ENCODE measurements at places on chromosomes 7 and 10.

- DNase-seq: no peak
These were observed 31.6 kb upstream of the KCNIP2 start for GRCh38 chr10:101875068-101875688.

- DNase-seq: peak; percentile 9
These were observed 347.4 kb downstream of the RPS24 start for GRCh38 chr10:78381107-78381506.

GRCh38 chr10:29344073-29344820, 55.4 kb downstream of the LYZL1 start:
- no peak for DNase-seq

- DNase-seq: no peak
These were observed 39.8 kb downstream of the SLC35B4 start for GRCh38 chr7:134276951-134277350.

- no peak for DNase-seq
These were observed 804 bp downstream of the TMEM106B start for GRCh38 chr7:12211711-12212485.

GRCh38 chr7:51256209-51256781, 60.3 kb downstream of the COBL start:
- DNase-seq: no peak

DNA sequence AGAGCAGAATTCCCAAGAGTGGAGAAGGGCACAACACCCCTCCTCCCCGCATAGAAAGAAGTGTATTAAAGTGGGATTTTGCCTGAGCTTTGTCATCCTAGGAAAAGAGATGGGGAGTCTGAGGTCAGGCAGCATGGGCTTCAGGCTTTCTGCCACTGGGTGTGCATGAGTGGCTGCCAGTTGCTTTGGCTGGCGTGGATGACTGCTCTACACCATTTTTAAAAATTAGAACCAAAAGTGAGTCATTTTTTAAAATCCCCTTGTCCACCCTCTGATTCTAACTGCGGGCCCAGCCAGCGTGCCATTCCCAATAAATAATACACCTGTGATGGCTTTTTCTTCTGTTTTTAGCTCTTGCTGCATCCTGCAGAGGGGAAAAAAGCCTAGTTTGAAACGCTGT, 13.4 kb downstream of the SLC29A3 start:
- no peak for DNase-seq

DNA sequence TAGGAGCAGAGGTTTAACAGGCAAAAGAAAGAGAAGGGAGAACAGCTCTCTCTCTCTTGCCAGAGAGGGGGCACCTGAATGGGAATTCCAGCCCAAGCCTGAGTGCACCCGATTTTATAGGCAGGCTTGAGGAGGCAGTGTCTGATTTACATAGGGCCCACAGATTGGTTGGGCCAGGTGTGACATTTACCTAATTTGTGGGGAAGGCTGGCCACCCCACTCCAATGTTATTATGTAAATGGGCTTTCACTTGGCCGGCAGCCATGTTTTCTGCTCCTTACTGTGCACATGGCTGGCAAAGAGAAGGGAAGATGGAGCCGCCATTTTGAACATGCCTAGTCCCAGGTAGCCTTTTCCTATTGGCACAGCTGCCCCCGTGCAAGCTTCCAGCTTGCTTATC, 735.5 kb upstream of the AUTS2 start:
- no peak for DNase-seq

GRCh38 chr7:25031007-25031406, 51.0 kb upstream of the OSBPL3 start:
- peak; percentile 10 for DNase-seq

GRCh38 chr7:13981070-13981469, 8.4 kb downstream of the ETV1 start:
- no peak for DNase-seq

DNA sequence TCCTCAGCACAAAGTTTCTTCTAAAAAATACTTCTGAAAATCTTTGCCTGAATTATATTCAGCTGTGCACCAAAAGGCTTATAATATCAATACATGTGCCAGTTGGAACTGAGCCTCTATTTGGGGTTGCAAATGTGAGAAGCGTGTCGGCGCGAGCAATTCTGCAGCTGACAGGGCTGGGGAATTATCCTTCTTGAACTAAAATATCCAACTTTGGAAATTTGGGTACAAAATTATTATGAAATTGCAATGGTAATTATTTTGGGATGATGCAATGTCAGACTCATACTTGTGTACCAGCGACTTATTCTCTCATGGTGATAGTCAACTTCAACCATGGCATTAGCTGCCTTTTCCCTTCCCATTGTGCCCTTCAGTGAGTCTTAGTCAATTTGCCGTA, 507.0 kb upstream of the KLF6 start:
- no peak for DNase-seq

- no peak for DNase-seq
These were observed 67.5 kb downstream of the DNAJB9 start for GRCh38 chr7:108637049-108637621.

GRCh38 chr10:18822156-18822555, 162.9 kb downstream of the ARL5B start:
- no peak for DNase-seq

GRCh38 chr7:41744161-41744560, 41.3 kb upstream of the INHBA start:
- DNase-seq: no peak

GRCh38 chr10:7788639-7789286, 786 bp downstream of the ATP5F1C start:
- no peak for DNase-seq

DNA sequence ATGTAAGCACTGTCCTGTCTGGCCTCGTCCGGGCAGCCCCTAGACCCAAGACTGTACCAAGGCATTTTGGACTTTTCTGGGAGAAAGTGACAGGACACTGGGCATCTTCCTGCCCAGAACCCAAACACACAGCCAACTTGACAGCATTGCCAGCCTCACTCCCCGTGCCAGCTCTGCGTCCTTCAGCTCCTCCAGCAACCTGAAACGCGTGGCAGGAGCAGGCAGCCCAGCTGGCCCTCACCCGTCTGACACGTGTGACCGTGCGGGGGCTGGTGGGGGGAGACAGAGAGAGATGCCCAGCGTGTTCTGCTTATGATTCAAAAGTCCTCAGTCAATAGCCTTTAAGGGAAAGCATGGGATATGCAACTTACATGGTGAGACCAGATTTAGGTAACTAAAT, 50.3 kb upstream of the SLC29A3 start:
- no peak for DNase-seq

DNA sequence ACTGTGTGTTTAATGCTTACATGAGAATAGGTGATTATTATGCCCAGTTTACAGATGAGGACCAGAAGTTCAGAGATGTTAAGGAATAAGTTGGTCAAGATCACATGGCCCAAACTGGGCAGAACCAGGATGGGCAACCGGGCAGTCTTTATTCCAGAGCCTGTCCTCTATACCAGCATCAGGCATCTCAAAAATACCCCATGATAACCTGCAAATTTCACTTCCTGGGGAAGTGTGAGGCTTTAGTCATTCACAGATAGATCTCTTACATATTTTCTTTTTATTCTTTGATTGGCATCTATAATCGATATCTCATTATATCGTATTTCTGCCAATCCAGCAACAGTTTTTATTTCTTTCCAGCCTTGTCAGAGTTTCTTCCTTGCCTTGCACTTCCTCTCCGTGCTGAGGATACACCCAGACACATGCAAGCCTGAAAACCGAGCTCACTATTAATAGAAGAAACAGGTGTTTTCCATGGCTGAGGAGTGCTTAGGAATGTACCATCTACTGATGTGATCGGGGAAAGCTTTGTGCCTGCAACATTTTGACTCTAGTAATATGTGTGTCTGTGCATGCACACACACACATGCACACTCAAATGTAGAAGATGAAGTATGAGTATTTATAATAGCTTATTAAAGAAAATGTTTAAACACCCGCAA, 82.4 kb downstream of the CREM start:
- DNase-seq: no peak

- no peak for DNase-seq
These were observed 555.0 kb downstream of the TNS3 start for GRCh38 chr7:47026780-47027361.

GRCh38 chr10:6035931-6036575, 26.1 kb downstream of the IL2RA start:
- peak; percentile 13 for DNase-seq

- DNase-seq: no peak
These were observed 163.3 kb upstream of the GLI3 start for GRCh38 chr7:42400211-42400772.

GRCh38 chr10:70905071-70906021, 17.0 kb upstream of the PCBD1 start:
- DNase-seq: no peak

DNA sequence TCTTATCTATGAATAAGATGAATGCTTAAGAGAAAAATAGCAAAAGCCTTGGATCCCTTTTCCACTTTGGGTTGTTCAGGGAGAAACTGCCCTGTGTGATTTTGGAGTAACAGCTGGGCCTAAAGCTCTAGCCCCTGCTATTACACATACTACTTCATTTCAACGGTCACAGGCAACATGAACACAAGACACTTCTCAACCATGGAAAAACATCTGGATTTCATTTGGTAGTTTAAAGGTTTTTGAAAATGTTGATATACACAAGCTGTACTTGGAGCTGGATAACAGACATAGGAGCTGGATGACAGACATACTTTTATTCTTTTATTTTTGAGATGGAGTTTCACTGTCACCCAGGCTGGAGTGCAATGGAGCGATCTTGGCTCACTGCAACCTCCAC, 2.7 kb upstream of the CHUK start:
- DNase-seq: no peak

DNA sequence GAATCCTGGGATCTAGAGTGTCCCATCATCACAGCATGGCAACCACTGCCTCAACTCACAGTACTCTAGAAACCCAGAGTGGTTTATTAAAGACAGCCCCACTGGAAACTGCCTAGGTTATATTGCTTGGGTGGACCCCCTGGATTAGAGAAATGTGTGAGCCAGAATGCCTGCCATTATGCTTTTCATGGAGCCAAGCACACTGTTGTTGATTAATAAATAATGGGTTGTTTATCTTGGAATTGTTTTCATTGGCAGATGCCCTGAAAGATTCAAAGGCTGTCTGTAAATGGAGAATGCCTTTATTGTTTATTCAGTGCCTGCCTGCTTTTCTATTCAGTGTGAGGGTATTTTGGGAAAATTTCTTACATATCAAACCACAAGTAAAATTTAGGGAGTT, 52.1 kb downstream of the GNAI1 start:
- no peak for DNase-seq

GRCh38 chr10:119304541-119304940, 97.2 kb downstream of the GRK5 start:
- no peak for DNase-seq

DNA sequence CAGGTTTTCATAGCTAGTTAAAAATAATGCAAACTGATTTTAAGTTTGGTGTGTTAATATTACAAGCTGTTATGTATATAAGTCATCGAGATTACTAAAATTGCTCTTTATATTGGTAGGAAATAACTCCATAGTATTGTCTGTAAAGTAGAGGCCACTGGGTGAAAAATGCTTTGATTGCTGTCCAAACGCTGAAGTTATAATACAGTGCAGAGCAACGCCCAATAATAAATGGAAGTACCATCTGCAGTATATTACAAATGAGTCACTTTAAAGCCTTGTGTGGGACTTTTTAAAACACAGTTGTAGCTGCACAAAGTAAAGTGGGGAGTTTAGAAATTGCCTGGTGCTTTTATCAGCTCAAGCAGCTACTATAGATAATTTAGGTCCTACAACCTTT, 196.1 kb downstream of the NXPH1 start:
- no peak for DNase-seq

- DNase-seq: peak; percentile 70
These were observed 63.4 kb upstream of the DNAJB6 start for GRCh38 chr7:157273208-157274093.

- DNase-seq: no peak
These were observed 5.5 kb downstream of the GTPBP10 start for GRCh38 chr7:90351987-90352386.

GRCh38 chr7:94877731-94878670, 29.4 kb upstream of the PPP1R9A start:
- DNase-seq: no peak

GRCh38 chr7:94016786-94017185, 12.6 kb upstream of the BET1 start:
- no peak for DNase-seq

- DNase-seq: no peak
These were observed 32.9 kb upstream of the CALN1 start for GRCh38 chr7:72445075-72445474.

DNA sequence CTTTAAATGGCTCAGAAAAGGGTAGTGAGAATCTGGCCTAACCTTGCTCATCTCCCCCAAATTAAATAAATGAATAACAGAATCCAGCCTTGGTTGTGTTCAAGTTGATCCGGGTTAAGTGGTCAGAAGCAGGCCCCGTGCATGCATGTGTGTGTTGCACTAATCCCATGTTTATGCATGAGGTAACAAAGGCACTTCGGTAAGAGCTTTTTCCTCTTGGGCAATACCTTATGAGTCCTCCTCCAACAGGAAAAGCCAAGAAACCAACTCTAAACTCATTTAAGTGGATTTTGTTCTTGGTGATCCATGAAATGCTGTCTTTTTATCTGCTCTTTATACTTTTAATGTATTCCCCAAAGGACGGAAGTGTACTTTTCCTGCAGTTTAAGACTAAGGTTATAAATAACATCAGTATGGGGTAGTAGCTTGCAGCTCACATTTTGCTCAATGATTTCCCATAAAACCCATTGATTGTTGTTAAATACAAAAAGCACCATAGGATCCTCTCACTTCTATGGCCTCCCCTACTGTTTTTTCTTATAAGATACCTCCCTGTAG, 104.9 kb upstream of the YAE1 start:
- no peak for DNase-seq

DNA sequence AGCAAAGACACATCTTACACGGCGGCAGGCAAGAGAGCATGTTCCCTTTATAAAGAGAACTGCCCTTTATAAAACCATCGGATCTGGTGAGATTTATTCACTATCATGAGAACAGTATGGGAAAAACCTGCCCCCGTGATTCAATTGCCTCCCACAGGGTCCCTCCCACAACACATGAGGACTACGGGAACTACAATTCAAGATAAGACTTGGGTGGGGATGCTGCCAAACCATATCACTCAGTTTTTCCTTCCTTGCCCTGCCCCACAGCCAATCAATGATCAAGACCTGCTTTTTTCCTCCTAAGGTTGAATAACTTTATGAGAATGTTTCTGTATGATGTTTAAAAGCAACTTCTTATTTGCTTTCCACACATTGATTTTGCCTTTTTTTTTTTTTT, 3.1 kb upstream of the PTPRE start:
- no peak for DNase-seq
